ENCODE measurements at places on chromosomes 6 and 20.

- no peak for DNase-seq
Measured at GRCh38 chr6:11598687-11599086, 61.1 kb downstream of the TMEM170B start.

- no peak for DNase-seq
Measured at GRCh38 chr20:57389695-57390603, 1.2 kb upstream of the RBM38 start.

DNA sequence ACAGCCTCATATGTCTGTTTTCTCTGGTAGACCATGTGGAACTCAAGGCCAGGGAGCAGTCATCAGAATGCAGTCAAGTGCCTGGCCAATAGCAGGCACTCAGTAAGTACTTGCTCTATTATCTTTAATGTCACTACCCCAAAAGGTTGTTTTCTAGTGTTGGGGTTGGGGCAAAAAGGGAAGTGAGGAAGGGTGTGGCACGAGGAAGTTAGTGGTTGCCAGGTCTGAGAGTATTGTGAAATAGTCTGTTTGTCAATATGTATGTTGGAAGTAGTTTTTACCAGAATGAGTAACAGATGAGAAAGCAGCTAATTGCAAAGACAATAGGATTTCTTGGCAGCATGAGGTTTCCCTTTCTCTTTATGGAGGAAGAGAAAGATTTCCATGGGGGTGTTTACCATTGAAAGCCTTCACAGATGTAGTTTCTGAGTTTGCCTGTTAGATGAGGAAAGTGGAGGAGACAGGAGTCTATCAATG lies 59.5 kb upstream of the ARMH2 start:
- DNase-seq = no peak

GRCh38 chr6:168472363-168472762 lies 31.4 kb downstream of the SMOC2 start:
- DNase-seq = no peak

- DNase-seq = peak; percentile 5
Measured at GRCh38 chr6:40894962-40895799, 143.8 kb downstream of the UNC5CL start.

DNA sequence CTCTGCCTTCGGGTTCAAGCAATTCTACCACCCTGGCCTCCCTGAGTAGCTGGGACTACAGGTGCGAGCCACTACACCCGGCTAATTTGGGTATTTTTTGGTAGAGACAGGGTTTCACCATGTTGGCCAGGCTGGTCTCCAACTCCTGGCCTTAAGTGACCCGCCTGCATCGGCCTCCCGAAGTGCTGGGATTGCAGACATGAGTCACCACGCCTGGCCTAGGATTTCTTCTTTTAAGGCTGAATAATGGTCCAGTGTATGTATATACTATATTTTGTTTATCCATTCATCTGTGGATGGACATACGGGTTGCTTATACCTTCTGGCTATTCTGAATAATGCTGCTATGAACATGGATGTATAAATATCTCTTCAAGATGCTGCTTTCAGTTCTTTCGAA lies 17.1 kb downstream of the RIOK1 start:
- DNase-seq = no peak

DNA sequence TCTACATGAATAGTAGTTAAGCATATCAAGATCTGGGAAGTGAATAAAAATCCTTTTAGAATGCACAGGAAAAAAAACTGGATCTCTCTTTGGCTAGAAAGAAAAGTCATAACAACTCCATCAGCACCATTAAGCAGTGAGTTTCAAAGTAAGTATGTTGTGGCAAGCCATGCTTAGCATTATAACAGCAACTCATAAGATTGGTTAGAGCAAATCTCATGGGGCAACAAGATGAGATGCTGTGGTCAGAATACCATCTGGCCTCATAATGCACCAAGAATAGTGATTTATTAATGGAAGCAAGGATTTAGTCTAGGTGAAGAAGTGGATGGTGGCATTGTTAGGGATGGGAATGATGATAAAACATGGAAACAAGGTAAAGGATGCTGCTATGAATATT lies 159.4 kb downstream of the PHF3 start:
- no peak for DNase-seq

DNA sequence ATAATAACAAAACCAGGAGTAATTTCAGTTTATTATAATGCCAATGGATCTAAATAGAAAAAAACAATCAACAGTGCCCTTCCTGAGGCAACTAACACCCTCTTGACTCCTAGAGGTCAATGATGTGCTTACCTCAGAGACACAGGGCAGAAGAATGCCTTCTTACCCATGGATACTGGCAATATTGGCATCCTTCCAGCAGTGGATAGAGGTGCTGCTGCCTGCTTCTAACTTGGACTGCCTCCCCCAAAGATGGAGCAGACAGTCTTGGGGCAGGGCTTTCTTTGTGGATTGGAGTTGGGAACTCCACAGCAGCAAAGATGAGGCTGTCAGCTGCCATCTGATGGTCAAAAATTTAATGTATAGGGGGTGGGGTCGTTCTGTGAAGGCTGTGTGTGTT lies 78.7 kb downstream of the AK9 start:
- no peak for DNase-seq

DNA sequence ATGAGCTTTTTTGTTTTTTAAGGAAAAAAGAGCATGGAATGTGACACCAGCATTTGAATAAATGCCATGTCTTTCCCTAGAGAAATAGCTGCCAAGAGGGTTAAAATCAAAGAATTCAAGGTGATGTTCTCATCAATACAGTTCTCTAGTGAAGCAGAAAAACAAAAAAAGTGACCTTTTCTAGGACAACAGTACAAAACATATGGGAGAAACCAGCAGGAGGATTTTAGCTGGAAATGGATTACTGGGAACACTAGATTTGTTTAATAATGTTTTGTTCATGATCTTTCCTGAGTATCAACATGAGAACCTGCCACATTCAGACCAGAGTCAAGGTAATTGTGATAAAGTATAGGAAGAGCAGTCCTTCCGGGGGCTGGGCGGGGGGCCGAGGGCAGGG lies 372.2 kb downstream of the LMBRD1 start:
- DNase-seq = no peak

- no peak for DNase-seq
Measured at GRCh38 chr6:6614983-6615349, 26.4 kb downstream of the LY86 start.

- DNase-seq = peak; percentile 72
Measured at GRCh38 chr20:62616728-62617621, 25.3 kb upstream of the SLCO4A1 start.

DNA sequence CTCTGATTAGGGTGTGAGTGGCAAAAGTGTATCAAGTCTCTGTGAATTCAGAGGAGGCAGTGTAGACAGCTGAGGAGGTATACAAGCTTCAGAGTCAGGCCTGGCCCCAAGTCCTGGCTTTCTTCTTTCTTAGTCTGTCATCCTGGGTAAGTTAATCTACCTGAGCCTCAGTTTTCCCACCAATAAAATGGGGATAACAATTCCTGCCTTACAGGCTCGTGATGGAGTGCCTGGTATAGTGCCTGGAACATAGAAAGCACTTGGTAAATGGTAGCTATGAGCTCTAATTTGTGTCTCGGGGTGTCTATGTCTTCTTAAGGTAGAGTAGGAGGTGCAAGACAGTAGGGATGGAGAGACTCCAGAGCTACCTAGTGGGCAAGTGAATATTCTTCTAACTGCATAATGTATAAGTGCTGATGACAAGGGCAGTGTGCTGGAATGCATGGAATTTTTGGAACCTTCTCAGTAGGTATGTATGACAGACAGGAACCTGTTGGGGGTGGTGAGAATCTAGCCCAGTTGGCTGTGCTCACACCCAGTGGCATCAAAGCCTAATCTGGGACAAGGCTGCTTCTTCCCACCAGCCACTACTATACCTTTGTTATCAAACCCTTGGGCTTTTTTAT lies 4.0 kb upstream of the SCUBE3 start:
- no peak for DNase-seq

GRCh38 chr6:141957271-141957670 lies 175.5 kb upstream of the GJE1 start:
- DNase-seq = no peak

DNA sequence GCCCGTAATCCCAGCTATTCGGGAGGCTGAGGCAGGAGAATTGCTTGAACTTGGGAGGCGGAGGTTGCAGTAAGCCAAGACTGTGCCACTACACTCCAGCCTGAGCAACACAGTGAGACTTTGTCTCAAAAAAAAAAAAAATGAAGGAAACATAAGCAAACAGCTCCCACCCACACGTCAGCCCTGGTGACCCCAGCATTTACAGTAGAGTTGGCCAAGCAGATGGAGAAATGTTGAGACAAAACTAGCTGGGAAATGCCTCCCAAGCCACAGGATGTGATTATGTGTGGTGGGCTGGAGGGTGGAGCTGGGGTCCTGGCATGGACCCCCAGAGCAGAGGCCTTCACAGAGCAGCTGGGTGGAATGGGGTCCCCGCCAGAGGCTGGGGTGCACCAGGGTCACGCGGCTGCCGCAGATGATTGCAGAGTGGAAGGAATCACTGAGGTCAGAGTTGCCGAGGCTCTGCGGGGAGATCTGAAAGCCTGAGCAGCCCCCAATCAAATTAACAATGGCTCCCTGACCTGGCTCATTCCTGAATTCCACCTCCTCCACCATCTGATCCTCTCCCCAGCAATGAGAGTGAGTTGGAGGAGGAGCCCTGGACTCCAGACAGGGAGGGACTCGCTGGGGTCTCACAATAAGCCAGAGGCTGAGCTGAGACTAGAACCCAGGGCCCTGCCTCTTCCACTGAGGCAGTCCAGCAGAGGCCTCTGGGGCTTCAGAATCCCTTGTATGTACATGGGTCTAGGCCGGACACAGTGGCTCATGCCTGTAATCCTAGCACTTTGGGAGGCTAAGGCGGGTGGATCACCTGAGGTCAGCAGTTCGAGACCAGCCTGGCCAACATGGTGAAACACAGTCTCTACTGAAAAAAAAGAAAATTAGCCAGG lies 34.7 kb upstream of the TGM2 start:
- no peak for DNase-seq

GRCh38 chr6:133697666-133698065 lies 191.2 kb upstream of the TCF21 start:
- no peak for DNase-seq
